ENCODE measurements at places on chromosomes 3 and 15. TPM values are rescaled to one million over a fixed set of nuclear protein-coding genes. Genes with fewer than 3 reads are reported as not detected.

DNA sequence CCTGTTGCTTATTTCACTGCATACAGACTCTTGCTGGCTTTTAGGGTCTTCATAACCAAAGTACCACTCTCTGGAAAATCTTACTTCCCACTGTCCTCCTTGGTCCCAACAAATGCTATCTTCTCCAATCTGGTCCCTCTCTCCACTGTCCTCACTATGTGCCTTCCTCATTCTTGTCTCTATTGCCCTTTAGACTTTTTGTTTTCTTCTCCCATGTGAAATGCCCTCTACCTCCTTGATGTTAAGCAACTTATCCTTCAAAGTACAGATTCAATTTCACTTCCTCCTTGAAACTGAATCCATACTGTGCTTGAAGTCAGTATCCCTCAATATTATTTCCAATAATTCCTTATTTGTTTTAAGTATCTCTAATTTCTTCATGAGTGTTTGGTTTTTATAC, 60.8 kb downstream of the CGGBP1 start:
- DNase-seq: no peak

GRCh38 chr3:177469216-177469615, 271.9 kb upstream of the TBL1XR1 start:
- DNase-seq: no peak

GRCh38 chr3:122679882-122680474, 661 bp upstream of the PARP14 start:
- DNase-seq: peak; percentile 27

GRCh38 chr3:79253704-79254103, 514.1 kb downstream of the ROBO1 start:
- DNase-seq: peak; percentile 5

DNA sequence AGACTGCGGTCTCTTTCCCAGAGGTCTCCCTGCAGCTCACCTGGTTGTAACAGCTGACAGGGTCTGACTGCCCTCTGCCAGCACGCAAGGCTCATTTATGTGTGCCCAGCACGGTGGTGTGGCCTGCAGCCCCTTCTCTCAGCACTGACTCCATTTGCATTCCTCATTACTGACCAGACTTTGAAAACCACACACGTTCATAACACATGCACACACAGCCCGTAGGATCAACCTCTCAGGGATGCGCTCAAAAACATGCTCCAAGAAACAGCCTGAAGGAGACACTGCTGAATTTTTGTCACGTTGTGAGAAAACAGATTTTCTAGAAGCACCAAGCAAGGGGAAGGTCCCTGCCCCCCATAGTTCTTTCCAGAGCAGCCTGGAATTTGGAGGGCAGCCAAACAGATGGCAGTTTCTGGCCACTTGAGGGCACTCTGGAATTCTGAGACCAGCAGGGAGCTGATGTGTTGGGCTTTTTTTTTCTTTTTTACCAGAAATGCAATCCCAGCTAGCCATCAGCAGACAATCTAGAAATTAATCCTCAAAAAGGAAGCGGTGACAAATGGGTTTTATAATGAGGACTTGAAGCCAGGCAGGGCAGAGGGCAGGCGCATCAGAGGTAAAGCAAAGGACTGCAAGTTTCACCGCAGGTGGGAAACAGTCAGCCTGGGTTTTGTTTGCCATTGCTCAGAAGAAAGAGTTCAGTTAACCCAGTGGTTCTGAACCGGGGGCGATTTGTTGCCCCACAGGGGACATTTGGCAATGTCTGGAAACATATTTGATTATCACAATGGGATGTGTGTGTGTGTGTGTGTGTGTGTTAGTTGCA, 170.5 kb upstream of the PROK2 start:
- DNase-seq: peak; percentile 77

GRCh38 chr3:98855806-98856400, 45.6 kb downstream of the DCBLD2 start:
- no peak for DNase-seq

Gene NECTIN3
- polyA plus RNA-seq: 61.7 TPM

Gene CNTN3
- polyA plus RNA-seq: 48.9 TPM
